Activated CD8-positive, alpha-beta memory T cell treated with anti-CD3 and anti-CD28 coated beads for 1 hour (primary cell): ENCODE measurements at places on chromosomes 3 and 15.

- DNase-seq, result no peak
Observed at GRCh38 chr15:65132878-65133547, 595 bp downstream of the PDCD7 start.

- DNase-seq, result no peak
Observed at GRCh38 chr3:31882431-31882830, 98.6 kb downstream of the OSBPL10 start.

- no peak for DNase-seq
Observed at GRCh38 chr3:40304352-40304751, 5.2 kb upstream of the EIF1B start.

GRCh38 chr3:129633751-129634481 lies 27.4 kb upstream of the PLXND1 start:
- no peak for DNase-seq

DNA sequence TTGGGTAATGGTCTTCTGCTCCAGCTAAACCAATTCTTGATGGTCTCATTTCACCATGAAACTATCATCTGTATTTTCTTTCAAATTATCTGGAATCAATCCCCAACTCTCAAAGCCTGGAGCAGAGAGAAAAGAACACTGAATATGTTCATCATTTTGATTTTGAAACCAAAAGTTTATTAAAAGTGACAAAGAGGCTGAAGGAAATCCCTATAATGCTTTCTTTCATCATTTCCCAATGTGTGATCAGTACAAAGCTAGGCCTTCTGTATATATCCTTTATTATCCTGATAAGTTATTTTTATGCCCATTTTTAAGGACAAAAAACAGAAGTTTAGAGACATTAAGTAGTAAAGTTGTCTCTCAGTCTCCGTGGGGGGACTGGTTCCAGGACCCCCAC lies 50.1 kb upstream of the MBNL1 start:
- DNase-seq, result no peak

DNA sequence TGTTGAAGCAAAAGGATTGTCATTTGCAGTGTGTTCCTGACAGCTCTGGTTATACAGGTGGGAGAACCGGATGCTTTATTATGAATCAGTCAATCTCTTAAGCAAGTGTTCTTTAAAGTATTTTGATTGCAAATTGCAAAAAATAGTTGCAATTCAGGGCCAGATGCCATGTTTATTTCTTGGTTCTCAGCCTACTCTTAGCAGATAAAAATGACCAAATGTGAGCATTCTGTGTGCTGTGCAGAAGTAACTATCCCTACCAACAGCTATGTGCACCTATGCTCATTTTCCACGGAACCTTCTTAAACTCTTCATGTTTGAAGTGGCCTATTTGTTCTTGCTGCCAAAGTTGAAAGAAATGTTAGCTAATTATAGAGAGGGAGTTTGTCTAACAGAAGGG lies 262.3 kb upstream of the RASGRP1 start:
- no peak for DNase-seq

DNA sequence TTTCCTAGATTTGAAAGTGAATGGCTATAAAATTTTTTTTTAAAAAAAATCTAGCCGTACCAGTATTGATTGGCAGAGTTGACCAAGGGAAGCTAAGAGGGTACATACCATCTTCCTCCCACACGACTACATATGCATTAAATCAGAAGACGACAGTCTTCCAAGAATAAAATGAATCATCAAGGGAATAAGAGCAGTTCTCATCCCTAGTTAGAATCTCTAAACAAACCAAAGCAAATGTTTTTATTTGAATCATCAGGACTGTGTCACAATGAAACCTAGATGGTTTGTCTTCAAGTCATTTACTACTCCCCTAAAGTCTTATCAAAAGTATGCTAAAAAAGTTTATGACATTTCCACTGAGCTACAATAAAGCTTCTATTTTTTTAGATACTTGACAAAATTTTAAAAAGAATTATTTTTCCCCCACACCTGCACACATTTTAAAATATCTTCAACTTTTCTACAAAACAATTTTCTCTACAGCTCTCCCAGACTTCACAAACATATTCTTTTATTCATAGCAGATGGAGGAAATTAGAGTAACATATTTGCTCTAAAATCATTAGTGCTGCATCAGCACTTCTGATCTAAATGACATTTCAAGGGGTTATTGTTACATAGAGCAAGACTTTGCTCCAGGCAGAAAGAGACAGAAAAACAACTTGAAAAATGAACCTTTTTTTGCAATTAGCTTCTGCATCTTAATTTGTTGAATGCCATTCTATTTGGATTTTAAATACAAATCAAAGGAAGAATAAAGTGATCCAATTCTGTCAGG lies 547.1 kb downstream of the FHIT start:
- no peak for DNase-seq

- DNase-seq, result no peak
Observed at GRCh38 chr3:181886676-181887075, 175.0 kb downstream of the SOX2 start.

- DNase-seq, result no peak
Observed at GRCh38 chr3:181176601-181177000, 187.1 kb upstream of the DNAJC19 start.

GRCh38 chr15:75675579-75676404 lies 28.1 kb downstream of the SNX33 start:
- DNase-seq, result no peak

- no peak for DNase-seq
Observed at GRCh38 chr15:78080088-78080460, 2.6 kb upstream of the TBC1D2B start.

DNA sequence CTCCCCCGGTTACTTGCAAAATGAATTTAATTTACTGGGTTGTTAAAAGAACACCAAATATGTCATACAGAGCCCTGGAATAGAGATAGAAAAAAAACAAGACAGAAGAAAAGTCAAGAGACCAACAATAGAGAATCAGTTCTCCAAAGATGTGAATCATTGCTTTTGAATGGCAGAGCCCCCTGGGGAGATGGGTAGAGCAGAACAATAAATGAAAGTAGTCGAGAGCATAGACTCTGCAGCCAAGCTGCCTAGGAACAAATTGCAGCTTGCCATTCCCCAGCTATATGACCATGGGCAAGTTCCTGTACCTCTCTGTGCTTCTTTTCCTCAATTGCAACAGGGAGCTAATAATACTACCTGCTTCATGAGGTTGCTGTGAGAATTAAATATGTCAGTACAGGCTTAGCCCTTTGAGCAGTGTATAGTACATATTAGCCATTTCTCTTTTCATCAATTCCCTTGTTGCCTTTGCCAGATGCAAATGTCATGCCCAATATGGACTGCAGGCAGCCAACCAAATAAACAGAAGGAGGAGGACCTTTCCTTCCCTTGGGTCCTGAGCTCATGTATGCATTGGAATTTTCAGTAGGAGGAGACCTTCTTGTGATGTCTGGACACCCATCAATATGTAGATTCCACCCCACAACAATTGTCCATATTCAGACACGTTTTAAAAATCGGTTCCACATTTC lies 25.0 kb upstream of the BFSP2 start:
- no peak for DNase-seq

GRCh38 chr15:30650012-30650929 lies 24.3 kb downstream of the ARHGAP11B start:
- no peak for DNase-seq

- DNase-seq, result no peak
Observed at GRCh38 chr15:61011576-61012336, 217.3 kb downstream of the RORA start.

- no peak for DNase-seq
Observed at GRCh38 chr15:67533873-67534272, 8.6 kb upstream of the MAP2K5 start.

DNA sequence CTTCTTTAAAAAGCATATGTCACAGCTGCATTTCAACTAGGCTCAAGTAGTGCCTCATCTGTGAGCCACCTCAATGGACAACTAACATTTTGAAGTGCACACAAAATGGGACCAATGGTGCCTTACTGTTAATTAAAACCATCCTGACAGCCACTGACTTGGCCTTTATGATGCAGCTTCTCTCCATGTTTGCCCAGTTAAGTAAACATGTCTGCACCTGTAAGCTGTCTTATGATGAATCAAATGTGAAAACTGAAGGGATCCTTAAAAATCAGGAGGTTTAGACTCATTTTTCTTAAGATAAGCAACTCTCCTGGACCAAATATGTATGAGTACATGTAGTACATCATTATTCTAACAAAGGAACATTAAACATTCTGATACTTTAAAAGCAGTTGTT lies 861.6 kb downstream of the ROBO1 start:
- no peak for DNase-seq

DNA sequence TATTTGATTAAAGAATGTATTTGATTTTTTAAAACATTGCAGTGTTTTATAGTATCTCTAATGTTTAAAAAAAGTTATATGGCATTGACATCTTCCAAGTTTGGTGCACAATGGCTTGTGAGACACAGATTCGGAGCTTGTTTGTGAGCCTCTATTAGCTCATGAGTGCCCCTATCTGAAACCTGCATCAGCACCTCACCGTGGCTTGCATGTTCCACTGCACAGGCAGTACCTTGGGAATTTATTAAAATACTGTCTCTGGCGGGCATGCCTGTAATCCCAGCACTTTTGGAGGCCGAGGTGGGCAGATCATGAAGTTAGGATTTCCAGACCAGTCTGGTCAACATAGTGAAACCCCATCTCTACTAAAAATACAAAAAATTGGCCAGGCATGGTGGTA lies 6.8 kb upstream of the RTP2 start:
- DNase-seq, result no peak

GRCh38 chr3:13013994-13014754 lies 59.1 kb downstream of the IQSEC1 start:
- no peak for DNase-seq

GRCh38 chr3:185699927-185700326 lies 113.8 kb downstream of the SENP2 start:
- DNase-seq, result no peak

DNA sequence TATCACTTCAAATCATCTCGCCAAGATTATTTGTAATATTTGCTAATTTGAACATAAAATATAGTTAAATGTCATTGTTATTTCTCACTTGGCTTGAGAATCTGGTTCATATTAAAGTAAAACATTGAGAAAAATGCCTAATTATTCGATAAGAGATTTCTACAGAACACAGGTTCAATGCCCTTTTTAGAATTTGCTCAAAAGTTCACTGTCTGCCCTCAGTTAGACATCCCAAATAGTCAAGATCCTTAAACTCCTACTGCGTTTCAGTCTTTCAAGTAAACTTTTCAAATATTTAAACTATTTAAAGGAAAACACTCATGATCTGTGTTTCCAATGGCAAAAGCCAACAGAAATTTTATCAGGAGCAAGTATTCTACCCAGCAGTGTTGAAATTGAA lies 204.1 kb upstream of the AGTR1 start:
- DNase-seq, result no peak

DNA sequence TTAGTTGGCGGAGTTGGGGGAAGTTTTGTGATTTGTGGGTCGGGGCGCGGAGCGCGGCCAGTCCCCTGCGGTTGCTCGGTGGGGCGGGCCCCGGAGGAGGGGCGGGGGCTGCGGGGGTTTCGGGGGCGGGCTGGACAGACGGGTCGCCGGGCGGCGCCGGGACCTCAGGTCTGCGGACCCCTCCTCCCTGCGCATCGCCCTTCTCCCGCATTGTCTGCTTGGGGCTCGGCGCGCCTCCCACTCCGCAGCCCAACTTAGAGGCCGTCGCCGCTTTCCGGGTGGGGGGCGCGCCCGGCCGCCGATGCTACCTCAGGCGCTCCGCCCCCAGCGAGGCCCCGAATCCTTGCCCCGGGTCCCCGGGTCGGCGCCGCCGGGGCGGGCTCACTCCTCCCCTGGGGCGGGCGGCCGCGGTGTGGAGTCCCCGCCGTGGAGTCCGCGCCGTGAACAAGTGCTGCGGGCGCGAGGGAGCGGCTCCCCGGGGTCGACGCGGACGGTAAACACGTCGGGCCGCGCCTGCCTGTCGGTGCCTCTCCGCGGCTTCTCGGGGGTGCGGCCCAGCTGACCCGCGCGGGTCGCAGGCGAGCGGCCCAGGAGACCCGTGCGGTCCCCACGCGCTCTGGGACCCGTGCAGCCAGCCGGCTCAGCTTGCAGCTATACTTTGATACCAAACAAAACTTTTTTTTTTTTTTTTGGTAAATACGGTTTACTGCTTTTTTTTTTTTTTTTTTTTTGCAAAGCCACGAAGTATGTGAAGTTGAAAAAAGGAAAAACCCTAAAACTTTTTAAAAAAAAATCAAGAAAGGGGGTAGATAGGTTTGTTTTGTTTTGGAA lies 624 bp downstream of the AKAP13 start:
- DNase-seq, result peak; percentile 10

GRCh38 chr3:11144996-11145395 lies 9.3 kb upstream of the HRH1 start:
- no peak for DNase-seq

DNA sequence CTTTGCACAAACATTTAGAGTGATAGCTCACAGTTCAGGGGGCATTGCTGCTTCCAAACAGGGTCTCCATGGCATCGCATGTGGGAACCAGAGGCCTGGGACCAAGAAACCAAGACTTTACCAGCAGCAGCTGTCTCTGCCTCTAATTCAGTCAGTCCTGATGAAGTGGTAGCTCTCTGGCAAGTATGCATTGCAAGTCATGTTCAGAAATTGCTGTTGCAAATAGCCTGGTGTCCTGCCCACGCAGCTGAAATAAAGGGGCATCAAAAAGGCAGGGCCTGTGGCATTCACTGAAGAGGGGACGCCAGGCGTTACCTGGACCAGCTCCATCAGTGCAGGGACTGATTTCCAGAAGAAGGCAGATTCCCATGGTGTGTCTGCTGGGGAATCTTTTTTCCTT lies 121.3 kb downstream of the CD47 start:
- no peak for DNase-seq

DNA sequence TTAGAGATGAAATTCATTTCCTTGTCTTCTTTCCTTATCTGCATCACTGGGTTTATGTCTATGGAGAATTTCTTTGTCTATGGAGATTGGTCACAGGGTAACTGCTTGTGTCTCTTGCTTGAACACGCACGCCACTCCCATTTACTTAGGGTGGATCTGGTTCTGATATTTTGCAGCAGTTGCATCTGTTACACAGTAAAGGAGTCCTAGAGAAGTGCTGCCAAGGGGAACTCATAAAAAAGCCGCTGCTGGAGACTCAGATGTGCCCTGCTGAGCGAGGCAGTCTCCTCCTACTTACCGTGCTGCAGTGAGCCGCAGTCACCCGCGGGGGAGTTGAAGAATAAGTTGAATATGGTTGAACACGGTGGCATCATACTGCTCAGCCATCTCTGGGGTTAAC lies 105.2 kb upstream of the KLHL25 start:
- no peak for DNase-seq

DNA sequence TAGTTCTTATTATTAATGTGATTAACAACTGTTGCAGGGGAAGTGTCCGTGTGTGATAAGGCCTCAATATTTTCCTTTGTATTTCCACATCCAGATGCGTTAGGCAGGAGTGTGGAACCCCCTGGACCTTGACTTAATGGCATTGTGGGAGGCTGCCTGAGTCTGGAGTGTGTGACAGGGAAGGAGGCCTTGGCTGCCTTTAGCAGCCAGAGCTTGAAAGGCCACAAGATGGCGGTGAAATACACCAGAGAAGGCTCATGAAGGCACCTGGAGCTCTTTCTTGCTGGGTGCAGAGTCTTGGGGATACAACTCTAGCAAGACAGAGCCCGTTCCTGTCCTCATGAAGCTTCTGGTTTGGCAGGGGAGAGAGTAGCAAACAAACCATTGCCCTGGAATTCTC lies 36.9 kb downstream of the POLR2M start:
- DNase-seq, result no peak
